ENCODE measurements at places on chromosomes 7 and 10. TPM values are rescaled to one million over a fixed set of nuclear protein-coding genes. Genes with fewer than 3 reads are reported as not detected.
A peak's percentile ranks its signal among the peaks of the same experiment; 100 is the strongest.

GIMAP5 gene
- 10.7 TPM for total RNA-seq

HTR5A gene
- not detected for total RNA-seq

DNA sequence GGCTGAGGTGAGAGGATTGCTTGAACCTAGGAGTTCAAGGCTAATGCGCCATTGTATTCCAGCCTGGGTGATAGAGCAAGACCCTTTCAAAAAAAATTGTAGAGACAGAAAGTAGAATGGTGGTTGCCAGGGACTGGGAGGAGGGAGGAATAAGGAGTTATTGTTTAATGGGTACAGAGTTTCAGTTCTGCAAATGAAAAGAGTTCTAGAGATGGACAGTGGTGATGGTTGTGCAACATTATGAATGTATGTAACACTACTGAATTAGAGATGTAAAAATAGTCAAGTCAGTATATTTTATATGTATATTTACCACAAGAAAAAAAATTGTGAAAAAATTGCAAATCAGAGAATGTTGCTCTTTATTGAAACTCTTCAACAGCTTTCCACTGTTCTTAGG lies 266.5 kb upstream of the NPY start:
- no peak for DNase-seq

- DNase-seq: no peak
Observed at GRCh38 chr7:50584793-50585408, 19.7 kb upstream of the DDC start.

LRRC4 gene
- total RNA-seq: 4.4 TPM

AKR1C8 gene
- 0.22 TPM for total RNA-seq

MRLN gene
- total RNA-seq: not detected

GRCh38 chr10:33196710-33197491 lies 137.6 kb downstream of the NRP1 start:
- DNase-seq: no peak

- DNase-seq: no peak
Observed at GRCh38 chr7:7641129-7641663, 644 bp downstream of the UMAD1 start.

- DNase-seq: peak; percentile 88
Observed at GRCh38 chr10:72260239-72260975, 13.3 kb upstream of the DDIT4 start.

DNA sequence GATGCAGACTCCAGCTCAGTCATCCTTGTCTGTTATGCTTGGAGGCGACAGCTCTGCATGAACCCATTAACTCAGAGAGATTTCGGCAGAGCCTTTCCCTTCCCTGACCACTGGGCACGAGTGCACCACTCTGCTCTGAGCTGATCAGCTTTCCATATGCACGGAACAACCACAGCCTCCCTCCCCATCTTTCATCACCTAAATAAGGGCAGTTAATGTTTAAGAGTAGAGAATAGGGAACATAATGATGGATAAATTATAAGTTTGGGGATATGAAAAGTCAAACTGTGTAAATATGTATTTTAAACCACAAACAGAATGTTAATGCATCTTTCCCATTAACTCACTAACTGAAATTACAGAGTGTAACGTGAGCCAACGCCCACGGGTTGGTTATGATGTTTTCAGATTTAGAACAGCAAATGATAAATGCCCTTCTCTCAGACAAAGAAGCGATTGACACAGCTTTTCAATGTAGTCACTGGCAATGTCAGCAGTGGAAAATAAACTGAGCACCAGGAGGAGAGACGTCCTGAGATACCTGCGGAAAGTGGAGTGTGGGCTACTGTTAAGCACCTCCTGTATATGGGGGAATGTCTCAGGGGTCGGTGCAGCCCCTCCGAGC lies 658.2 kb downstream of the LRMDA start:
- no peak for DNase-seq

PON1 gene
- not detected for total RNA-seq

DNA sequence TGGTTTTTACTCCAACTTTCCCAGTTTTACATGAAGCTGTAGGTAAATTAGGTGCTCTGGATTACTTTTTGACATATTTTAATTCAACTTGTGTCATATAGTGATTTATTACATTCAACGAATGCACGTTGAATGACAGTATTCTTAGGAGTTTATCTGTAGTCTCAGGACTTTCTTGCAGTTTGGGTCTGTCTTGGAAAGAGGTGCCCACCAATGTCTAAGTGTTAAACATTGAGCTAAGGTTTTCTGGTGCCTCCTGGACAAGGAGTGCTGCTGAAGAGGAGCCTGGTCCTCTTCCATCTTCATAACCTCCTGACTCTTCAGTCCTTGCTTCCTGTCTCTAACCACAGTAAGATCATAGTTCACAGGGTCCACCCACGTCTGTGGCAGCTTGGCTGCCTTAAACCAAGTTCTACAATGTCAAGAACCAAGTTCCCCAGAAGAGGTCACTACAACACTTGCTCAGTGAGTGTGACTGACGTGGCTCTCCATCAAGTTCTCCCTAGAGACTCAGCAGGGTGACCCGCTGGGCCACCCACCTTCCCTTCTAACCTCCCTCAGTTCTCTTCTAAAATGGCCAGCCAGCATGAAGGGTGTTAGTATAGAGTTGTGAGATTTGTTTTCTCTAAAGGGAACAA lies 6.1 kb downstream of the NPY start:
- no peak for DNase-seq

CLDN12 gene
- total RNA-seq: 40.3 TPM

DNA sequence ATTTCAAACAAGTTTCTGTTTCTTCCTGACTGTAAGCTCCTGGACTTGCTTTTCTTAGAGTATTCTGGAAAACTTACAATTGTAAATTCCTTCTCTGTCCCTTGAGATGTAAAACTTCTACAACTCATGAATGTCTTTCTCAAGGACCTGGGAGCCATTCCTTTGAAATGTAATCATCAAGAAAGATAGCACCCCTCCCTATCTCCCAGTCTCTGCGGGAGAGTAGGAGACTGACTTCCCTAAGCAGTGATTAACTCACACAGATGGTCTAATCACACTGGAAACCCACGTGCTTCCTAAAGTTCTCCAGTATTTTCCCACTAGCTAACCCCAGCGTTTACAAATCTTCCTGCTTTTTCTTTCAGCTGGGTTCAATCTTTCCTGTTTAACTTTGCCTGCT lies 549.4 kb downstream of the SORCS1 start:
- DNase-seq: no peak

GRCh38 chr10:24496906-24497305 lies 226.8 kb downstream of the ARHGAP21 start:
- DNase-seq: no peak

ESYT2 gene
- total RNA-seq: 41.1 TPM

TRPV5 gene
- total RNA-seq: not detected

EIF5AL1 gene
- 0.05 TPM for total RNA-seq

DNA sequence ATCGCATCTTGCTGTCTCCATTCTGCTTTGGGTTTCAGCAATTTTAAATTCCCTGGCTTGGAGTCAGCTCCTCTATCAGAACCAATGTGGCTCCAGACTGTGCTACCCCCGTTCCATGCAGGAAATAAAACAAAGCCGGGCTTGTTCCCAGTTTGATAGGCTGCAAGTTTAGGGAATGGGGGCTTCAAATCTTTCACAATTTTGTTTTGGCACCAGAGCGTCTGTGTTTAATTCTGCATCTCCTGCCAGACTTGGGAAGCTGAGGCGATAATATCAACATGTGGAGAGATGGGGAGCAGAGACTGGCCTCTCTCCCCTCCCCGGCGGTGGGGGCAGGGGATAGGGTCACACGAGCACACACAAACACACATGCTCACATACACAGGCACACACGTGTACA lies 305.9 kb downstream of the FGFR2 start:
- DNase-seq: no peak

OR6V1 gene
- total RNA-seq: not detected

GRCh38 chr10:27826369-27826768 lies 80.8 kb upstream of the MKX start:
- no peak for DNase-seq

DNA sequence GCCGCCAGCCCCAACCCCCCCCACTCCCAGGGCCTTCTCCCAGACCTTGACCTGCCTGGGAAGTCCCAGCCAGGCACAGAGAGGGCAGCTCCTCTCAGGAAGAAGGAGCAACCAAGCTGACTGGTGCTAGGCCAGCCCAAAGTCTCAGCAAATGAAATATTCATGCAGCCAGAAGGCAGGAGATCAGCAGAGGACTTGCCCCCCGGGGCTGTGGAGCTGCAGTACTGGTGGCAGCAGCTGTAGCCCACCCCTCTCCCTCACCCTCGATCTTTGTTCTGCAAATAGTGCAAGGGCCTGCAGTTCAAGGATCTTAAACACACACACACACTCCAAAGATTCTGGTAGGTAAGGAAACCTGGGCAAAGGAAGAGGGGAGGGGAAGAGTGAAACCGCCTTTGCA lies 3.5 kb upstream of the SRRM3 start:
- no peak for DNase-seq

- DNase-seq: no peak
Observed at GRCh38 chr7:30323006-30323355, 38.6 kb downstream of the ZNRF2 start.

GRCh38 chr7:40673285-40673684 lies 538.5 kb downstream of the SUGCT start:
- no peak for DNase-seq

DEPP1 gene
- total RNA-seq: 27.5 TPM
